ENCODE measurements at places on chromosomes 5 and 9.

DNA sequence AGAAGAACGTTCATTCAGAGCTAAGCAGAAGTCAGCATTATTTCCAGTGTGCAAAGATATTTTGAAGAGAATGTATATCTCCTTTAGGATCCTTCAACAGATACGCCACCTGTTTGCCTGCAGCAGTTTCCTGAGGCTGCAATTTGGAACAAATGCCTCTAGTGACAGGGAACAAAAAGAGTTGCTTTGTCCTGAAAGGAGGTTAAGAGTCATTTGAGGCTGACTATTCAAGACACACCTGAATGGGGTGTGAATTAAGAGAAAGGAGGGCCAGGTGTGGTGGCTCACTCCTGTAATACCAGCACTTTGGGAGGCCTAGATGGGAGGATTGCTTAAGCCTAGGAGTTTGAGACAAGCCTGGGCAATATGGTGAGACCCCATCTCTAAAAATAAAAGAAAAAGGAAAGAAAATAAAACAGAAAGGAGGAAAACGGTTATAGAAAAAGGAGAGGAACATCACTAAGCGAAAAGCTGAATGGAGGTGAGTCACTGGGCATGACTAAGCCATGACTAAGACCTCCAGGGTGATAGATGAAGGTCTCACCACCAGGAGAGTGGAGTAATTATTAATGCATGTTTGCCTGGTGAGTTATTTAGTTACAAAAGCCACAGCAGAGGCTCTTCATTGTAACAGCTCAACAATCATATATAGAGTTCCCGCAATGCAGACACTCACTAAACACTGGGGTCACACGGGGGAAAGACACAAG is 255.2 kb upstream of the TNC start:
- no peak for DNase-seq

DNA sequence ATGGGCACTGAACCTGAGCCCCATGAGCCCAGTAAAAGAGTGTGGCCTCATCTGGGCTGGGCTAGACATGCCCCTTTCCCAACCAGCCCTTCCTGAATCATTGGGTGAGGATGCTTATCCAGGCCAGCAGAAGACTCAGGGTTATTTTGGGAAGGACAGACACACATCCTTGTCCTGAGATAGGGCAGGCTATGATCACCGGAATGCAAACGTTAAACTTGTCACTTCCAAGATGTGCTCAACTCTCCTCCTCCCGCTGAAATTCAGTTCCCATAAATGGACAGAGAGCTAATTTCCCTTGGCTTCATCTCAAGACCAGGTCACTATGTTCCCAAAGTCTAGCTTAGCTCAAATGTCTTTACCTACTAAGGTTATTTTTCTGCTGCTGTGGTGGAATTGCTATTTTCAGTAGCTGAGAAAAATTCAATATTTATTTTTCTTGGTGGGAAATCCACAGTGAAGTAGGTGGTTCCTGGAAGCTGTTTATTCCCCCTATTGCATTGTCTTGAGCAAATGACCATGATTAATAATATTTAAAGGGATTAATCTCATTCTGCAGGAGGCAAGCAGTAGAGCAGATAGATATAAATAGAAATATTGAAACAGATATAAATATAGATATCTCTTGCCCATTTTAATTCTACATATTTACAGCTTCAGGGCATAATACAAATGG is 70.0 kb downstream of the NXNL2 start:
- DNase-seq = no peak

- DNase-seq = no peak
These were observed 37.9 kb upstream of the DPYSL3 start for GRCh38 chr5:147547730-147548129.

GRCh38 chr5:164345853-164346252 is 840.4 kb downstream of the MAT2B start:
- no peak for DNase-seq

- no peak for DNase-seq
These were observed 34.9 kb upstream of the ATP6V1G1 start for GRCh38 chr9:114552706-114553105.

DNA sequence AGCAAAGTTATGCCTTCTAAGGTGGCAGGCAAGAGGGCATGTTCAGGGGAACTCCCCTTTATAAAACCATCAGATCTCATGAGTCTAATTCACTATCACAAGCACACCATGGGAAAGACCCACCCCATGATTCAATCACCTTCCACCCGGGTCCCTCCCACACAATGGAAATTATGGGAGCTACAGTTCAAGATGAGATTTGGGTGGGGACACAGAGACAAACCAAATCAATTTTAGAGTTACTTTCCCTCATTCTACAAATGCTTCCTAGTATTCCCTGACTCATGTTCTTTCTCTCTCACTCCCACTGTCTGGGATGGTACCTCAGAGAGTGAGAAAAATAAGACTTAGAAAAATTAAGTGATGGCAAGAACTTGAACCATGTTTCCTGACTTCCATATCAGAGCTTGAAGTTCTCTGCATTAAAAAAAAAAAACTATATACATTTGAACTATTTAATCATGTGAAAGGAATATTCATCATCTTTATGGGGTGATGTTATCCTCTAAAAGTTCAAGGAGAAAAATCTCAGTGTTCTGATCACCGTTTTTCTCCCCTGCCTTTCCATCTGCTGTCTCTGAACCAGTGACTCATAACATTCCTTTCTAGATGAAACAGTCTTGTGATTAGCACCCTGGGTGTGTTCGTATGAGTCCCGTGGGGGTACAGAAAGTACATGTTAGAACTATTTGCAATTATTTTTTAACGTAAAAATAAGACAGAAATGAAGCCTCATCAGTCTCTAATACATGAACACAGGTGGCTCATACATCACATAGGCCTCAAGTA is 282.9 kb downstream of the SLF1 start:
- no peak for DNase-seq

DNA sequence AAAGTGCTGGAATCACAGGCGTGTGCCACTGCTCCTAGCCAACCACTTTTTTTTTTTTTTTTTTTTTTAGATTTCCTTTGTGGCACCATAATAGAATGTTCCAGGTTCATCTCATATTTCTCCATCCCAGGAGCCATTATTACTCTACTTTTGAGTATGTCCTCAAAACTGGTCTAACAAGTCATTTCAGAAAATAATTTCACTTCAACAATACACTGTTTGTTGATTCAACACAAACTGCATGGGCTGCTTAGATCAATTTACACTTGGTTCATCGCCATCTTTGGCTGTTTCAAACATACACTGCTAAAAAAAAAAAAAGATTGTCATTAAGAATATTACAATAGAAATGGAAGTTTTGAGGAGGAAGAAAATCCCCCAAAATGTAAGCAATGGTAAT is 57.9 kb downstream of the CSNK1A1 start:
- no peak for DNase-seq

- DNase-seq = no peak
These were observed 48.5 kb upstream of the NEK6 start for GRCh38 chr9:124209279-124209678.

- DNase-seq = no peak
These were observed 7.4 kb upstream of the FAT2 start for GRCh38 chr5:151598549-151598948.

GRCh38 chr9:88831713-88832407 is 159.4 kb upstream of the S1PR3 start:
- DNase-seq = no peak

DNA sequence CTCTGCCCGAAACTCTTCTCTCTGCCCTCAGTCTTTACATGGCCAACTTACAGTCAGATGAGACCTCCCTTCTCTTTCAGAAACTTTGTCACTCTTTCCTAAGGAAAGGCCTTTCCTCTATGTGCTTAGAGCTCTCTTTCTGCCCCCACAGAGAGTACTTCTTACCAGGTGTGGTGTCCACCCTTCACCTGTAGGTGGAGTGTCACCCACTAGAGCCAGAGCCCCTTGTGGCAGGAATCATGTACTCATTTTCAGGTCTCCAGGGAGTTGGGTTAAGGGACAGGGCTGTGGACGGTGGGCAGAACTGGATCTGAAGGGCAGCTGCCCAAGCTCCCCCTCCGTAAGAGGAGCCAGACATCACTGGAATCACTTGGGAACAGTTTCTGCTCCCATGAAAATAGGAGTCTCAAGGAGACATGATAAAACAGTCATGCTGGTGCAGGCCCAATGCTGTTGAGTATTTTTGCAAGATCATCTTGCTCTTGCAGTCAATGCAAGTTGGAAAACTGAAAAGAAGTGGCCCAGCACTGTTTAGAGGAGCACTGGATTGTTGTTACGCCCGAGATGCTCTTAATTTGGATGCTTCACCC is 436.7 kb downstream of the ZSWIM6 start:
- DNase-seq = no peak

DNA sequence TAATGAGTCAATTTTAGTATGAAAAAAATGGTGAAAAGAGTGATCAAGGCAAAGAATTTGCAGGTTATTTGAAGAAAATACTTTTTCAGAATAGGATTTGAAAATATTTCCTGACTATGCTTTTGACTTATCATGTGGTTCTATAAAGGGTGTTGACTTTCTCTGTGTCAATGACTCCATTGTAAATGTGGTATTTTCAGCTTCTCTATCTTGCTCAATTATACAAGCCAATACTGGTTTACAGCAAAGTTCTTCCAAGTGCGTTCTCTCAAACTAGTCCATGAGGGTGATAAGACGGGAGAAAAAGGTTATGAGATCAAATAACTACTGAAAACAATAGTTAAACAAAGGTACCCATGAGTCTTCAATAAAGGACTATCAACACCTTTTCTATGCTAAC is 21.7 kb downstream of the IL33 start:
- DNase-seq = no peak

DNA sequence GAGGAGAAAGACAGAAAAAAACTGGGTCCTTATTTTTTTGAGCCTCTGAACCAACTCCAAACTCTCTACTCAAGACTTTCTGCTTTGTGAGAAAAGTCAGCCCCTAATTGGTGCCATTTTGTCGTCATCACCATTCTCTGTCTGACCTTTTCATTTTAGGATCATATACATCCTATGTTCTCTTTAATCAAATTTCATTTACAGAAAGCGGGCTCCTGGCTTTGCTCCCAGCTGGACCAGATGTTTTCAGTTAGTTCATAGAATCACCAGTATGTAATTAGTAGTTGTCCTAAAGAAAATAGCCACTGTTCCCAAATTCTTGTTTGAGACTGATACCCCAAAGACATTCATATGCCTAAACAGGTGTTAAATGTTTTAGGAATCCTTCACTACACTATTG is 28.6 kb upstream of the SLCO4C1 start:
- DNase-seq = no peak

- DNase-seq = no peak
These were observed 605 bp upstream of the DBN1 start for GRCh38 chr5:177474002-177474476.

GRCh38 chr9:108017671-108018070 is 528.1 kb upstream of the KLF4 start:
- DNase-seq = no peak

DNA sequence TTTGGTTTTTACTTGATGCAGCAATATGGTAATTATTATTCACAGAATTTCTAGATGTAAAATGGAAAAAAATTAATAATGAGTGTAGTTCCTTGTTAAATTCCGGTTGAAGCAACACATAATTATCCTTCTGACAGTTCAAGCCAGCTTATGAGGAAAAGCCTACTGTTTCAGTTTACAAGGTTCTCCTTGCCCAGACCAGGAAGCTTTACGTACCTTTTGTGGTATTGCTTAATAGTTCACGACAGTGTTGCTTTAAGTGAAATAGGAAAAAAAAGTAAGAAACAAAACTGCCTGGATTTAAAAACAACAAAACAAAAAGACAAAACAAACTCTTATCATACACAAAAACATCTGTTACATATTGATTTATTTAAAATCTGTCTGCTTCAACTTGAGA is 547.3 kb upstream of the C9orf72 start:
- no peak for DNase-seq

DNA sequence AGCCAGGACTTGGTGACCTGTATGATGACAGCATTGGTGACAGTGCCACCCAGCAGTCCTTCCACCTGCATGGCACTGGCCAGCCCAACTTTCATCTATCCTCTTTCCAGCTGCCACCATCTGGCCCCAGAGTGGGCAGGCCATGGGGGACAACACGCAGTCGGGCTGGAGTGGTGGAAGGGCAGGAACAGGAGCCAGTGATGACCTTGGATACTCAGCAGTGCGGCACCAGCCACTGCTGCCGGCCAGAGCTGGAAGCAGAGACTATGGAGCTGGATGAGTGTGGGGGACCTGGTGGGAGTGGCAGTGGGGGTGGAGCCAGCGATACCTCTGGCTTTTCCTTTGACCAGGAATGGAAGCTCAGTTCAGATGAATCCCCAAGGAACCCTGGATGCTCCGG is 56.9 kb downstream of the RUSC2 start:
- no peak for DNase-seq

DNA sequence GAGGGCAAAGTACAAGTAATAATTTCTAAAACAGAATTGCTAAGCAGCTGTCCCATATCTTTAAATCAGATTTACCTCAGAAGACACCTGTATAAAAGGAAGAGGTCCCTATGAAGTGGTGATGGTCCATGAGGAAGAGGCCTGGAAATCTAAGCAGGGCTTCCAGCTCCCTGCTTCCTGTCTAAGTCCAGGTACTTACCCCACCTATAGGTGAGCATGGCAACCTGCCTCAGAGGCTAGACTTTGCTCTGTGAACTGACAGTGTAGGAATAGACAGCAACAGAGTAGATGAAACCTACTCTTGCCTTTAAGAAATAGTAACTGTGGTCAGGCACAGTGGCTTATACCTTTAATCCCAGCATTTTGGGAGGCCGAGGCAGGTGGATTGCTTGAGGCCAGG is 55.8 kb upstream of the ARRDC3 start:
- DNase-seq = no peak

DNA sequence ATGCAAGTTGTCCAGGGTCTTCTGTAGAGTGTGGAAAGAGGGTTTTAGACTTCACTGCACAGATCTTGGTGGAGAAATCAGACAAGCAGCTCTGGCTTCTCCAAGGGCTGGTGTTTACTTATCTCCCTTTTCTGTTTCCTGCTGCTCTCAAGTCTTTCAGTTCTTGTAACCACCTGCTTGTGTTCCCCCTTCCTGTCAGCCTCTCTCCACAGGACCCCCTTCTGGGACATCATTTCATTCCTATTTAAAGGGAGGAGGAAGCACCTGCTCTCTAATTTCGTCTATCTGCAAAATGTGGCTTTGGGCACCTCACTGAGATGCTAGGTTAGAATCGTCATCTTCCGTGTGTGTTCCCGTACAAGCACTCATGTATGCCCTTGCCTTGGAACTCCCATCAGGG is 636.2 kb downstream of the MTRR start:
- DNase-seq = no peak

DNA sequence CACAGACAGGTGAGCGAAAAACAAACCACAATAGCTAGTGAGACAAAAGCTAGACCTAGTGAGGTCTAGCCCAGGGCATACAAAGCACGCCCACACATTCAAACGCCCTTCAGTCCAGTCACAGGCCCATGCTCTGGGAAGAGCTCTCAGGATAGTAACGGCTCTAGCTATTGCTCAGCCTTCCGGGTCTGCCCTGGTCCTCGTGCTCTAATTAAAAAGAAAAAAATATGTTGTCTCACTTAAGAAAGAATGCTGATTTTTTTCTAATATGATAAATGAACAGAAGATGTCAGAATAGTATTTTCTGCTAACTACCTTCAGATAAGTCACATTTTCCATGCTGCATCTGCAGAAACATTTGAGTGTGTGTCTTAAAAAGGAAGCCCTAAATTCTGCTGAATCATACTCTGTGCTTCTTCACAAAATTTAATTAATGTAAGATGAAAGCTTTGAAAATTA is 94.5 kb downstream of the PLPP1 start:
- no peak for DNase-seq

- no peak for DNase-seq
These were observed 411 bp upstream of the NDUFS4 start for GRCh38 chr5:53560028-53560427.
